ENCODE measurements at places on chromosomes 11 and 22.
A peak's percentile ranks its signal among the peaks of the same experiment; 100 is the strongest.

DNA sequence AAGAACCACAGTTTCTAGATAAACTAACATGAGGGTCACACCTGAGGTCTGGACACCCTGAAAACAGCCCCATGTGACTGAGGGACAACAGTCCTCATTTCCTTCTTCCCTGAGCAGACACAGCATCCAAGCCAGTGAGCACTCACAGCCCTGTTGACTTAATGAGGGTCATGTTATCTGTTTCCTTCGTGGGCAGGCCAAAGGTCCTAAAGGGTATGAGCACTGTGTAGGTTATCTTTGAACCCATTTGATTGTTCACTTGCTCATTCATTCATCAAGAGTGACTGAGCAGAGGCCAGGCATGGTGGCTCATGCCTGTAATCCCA is 170.7 kb upstream of the B3GAT1 start:
- no peak for DNase-seq

- no peak for DNase-seq
Observed at GRCh38 chr11:44743959-44744557, 17.3 kb downstream of the TSPAN18 start.

DNA sequence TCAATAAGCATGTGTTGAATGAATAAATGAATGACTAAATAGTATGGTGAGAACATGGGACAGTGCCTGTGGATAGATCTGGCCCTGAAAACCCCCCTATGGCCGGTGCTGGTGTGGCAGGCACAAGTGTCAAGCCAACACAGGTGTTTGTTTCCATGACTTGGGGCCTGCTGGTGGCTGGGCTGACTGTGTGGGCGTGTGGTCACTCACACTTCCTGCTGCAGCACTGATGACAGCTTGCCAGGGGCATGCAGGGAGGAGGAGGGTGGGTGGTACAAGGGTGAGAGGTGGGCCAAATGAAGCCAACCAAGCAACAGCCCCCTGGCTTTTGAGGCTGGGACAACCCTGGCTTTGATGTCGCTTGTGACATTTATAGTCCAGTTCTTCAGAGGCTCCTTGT is 30.3 kb upstream of the ABCC8 start:
- no peak for DNase-seq

DNA sequence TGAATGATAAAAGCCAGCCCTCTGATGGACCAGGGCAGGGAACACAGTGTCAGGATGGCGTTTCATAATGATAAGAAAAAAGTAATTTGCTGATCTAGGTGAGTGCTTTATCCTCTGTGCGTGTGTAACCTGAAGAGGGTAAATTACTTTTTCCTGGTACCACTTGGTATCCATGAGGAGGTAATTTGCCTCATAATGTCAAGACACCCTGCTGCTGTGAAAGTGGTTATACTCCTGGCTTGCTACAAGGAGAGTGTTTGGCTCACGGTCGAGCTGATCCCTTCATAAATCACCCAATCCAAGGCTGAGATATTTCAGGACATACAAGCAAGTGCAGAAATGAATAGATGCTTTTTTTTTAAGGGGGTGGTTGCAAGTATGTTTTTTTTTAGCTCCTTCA is 207.2 kb upstream of the PGR start:
- DNase-seq = no peak

- DNase-seq = peak; percentile 22
Observed at GRCh38 chr11:124608147-124608546, 3.1 kb upstream of the PANX3 start.

DNA sequence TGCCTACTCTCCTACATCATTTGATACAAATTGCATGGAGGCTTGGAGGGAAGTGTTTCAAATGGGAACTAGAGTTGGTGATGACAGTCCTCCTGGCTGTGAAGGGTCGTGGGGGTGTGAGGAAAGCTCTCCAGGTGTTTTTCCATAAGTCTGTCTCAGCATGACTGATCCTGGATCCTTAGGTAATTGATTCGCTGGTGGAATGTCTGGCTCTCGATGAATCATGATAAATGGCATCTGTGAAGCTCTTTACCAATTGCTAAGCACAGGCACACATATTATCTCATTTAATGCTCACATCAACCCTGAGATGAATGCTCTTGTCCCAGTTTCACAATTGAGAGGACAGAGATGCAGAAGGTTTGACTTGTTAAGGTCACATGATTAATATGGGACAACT is 107.5 kb downstream of the PKNOX2 start:
- DNase-seq = no peak

DNA sequence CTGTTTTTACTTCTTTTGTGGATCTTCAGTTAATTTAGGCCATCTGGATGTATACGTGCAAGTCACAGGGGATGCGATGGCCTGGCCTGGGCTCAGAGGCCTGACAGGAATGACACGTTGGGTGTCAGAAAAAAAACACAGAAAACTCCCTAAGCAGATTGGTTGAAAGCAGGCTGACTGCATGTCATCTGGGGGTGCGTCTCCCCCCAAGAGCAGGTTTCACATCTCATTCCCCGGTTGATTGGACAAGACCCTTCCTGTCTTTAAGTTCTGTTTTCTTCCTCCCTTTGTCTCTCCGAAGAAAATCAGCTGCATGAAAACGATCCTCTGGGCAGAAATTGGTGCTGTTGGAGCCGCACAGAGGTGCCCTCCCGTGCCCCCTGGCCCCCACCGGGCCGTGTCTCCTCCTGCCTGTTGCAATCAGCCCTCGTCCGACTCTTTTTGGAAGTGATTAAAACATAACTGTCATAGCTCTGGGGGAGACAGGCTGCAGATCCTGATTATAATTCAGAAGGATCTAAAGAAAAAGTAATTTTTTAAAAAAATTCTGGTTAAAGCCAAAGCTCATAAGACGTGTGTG is 71.8 kb upstream of the PARVG start:
- DNase-seq = no peak

- no peak for DNase-seq
Observed at GRCh38 chr22:17257121-17258001, 38.1 kb upstream of the ADA2 start.

DNA sequence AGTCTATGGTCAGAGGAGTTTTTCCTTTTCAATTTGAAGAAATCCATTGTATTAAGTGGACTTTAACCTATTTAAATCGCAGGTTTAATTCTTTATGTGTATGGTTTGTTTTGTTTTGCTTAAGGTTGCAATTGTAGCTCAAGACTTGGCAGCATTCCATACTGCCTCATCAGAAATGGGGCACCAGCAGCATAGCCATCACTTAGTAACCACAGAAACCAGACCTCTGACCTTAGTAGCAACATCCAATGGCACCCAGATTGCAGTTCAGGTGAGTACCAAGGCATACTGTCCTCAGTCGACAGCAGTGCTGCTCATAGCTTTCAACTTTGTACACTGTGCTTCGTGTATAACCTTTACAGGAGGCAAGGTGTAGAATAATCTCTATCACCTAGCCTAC is 48.4 kb upstream of the WEE1 start:
- DNase-seq = peak; percentile 64

DNA sequence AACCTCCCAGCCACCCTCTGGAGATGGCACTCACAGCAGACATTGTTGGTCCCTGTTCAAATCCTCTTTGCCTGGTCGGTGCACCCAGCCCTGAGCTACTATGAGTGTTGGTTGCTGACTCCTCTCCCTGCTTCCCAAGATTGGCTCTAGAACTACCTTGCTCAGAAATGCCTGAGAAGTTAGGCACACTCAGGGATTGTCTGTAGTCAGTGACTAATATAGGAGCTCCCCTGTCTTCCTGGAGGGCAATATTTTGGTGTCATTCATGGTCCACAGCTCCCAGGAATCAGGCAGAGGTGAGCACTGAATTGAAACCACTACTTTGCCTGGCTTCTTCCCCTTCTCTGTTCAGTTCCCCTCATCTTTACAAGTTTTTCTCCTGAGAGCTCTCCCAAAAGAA is 325.9 kb downstream of the MIAT start:
- DNase-seq = peak; percentile 39

GRCh38 chr11:106262852-106263251 is 185.4 kb downstream of the AASDHPPT start:
- DNase-seq = no peak

- DNase-seq = no peak
Observed at GRCh38 chr11:60084631-60085273, 3.7 kb upstream of the MS4A2 start.

- peak; percentile 37 for DNase-seq
Observed at GRCh38 chr11:94519478-94520084, 7.3 kb downstream of the C11orf97 start.

DNA sequence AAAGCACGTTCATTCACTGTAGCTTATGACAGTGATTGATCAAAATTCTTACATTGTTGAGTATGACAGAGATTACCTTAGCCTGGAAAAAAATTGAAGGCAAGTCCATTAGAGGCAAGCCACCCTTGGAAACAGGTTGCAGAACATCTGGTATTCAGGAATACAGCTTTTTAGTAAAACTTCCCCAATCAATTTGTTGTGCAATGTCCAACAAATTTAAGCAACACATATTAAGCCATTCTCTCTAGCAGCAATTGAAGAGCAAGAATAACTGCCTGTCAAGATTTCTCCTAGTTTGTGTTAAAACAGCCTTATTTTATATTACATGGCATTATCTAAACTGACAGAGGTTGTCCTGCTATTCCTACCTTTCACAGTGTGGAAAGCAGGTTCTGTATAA is 37.0 kb downstream of the BCL2L13 start:
- DNase-seq = no peak

- no peak for DNase-seq
Observed at GRCh38 chr11:73152086-73152853, 10.2 kb upstream of the FCHSD2 start.

GRCh38 chr11:60952742-60953170 is 780 bp upstream of the SLC15A3 start:
- DNase-seq = no peak

GRCh38 chr22:35996596-35996995 is 32.0 kb downstream of the RBFOX2 start:
- peak; percentile 5 for DNase-seq

DNA sequence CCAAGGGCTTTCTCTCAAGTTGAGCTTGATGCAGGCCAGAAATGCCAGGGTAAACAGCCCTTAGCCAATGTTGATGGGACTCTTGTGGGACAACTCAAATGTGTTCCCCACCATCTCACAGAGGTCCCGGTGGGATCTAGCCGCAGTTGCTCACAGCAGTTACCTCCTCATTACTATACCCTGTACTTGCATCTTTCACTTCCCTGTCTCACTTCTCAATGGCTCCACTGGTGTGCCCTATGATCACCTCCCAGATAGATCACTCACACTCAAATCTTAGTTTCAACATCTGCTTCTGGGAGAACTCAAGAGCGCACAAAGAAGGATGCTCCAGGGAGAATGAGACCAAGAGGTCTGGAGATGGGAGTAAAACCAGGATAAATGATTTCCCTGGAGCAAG is 47.0 kb downstream of the RCN1 start:
- no peak for DNase-seq

- no peak for DNase-seq
Observed at GRCh38 chr22:44020981-44021380, 3.1 kb upstream of the PARVB start.

DNA sequence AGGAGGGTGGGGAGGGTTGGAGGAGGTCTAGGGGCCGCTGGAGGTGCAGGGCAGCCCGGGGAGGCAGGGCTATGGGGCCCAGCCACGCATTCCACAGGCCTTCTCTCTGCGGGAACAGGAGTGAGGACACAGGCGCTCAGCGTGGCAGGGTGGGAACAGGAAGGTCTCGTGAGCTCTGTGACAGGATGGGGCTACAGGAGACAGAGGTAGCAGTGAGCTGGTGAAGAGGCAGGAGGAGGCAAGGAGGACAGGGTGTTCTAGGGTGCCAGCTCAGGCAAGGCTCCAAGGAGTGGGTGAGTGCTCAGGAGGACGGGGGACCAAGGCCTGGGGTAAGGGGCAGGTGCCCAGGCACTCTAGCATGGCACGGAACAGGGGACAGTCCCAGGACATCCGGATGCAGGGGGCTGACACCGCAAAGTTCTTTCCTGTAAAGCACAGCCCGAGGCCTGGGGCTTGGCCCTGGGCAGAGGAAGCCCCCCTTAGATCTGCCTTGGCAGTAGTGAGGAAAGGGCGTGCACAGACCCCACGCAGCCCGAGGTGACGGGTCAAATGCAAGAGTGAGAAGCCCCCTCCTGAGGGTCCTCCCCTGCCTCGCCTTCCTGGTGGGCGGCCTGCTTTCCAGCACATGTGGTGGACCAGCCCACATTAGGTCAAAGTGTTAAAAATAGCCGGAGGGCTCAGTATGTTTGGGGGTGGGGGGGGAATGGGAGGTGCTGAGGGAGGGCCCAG is 4.7 kb upstream of the NEAT1 start:
- DNase-seq = peak; percentile 38

GRCh38 chr11:73233692-73234470 is 15.8 kb downstream of the P2RY2 start:
- no peak for DNase-seq

DNA sequence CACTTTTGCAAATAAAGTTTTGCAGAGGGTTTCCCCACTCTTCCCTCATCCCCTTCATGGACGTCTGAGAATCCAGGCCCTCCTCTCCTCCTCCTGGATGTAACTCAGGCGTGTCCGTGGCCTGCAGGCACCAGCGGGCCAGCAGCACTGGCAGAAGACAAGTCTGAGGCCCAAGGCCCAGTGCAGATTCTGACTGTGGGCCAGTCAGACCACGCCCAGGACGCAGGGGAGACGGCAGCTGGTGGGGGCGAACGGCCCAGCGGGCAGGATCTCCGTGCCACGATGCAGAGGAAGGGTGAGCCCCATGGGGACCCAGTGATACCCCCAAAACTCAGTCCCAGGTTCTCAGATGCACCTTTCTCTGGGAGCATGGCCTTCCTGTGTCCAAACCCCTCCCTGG is 14.4 kb downstream of the TUB start:
- no peak for DNase-seq

GRCh38 chr22:38419121-38419857 is 35.7 kb downstream of the KCNJ4 start:
- DNase-seq = no peak

- DNase-seq = no peak
Observed at GRCh38 chr11:108662700-108663099, 2.2 kb upstream of the DDX10 start.

GRCh38 chr11:35792846-35793192 is 130.2 kb downstream of the TRIM44 start:
- no peak for DNase-seq

DNA sequence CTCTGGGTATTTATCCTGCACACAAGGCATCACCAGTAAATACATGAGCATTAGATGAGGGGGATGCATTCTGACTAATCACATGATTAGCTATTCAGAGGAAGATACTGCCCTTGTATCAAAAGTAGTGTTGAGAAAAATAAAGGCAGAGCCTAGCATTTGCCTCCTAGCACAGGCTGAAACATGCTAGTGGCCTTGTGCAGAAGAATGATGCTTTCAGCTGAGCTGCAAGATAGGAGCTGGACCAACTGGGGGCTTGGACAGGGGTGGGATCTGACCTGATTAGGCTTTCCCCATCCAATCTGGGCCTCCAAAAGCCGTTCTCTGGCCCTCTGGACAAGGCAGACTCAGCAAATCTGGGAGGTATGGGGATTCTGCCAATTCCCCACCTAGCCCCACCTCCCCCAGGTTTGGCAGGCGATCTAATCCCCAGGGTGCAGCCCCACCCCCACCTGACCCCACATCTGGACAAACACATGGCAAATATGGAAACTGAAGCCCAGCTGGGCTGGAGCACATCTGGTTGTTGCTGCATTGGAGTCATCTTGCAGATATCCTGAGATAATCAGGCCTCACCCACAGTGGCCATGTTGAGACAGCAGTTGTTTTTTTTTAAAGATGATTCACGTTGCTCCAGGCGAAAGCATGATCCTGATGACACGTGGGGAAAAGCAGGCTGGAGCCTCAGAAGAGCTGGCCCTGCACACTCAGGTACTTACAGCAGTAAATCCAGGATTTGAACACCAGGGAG is 4.4 kb upstream of the MISFA start:
- DNase-seq = no peak

Data from M059J (cell line).